Activated naive CD4-positive, alpha-beta T cell (primary cell): ENCODE measurements at places on chromosomes 12 and 14.

GRCh38 chr12:1791104-1791841 lies 29.1 kb upstream of the LRTM2 start:
- no peak for DNase-seq

DNA sequence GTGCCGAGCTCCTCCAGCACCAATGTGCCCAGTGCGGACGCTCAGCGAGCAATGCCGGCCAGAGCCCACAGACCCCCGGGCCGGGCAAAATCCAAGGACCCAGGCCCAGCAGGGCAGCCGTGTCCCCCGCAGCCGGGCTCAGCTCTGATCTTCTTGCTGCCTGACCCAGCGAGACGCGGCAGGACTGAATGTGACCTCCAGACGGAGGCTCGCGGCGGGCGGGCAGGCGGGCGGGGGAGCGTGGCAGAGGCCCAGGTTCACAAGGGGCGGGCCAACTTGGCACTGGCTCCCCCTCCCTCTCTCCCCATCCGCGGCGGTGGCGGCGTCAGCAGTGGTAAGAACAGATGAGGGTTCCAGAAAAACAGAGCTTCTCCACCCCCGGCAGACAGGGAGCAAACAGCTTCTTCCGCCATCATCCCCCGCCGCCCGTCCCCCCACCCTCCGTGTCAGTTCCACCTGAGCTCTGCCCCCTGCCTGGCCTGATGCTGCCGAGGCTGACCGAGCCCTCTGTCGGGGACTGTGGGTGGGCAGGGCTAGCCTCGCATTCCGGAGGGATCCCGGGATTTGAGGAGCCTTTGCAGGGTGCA lies 94.3 kb downstream of the RFLNA start:
- no peak for DNase-seq

- no peak for DNase-seq
Measured at GRCh38 chr12:9214534-9214933, 6.3 kb upstream of the PZP start.

DNA sequence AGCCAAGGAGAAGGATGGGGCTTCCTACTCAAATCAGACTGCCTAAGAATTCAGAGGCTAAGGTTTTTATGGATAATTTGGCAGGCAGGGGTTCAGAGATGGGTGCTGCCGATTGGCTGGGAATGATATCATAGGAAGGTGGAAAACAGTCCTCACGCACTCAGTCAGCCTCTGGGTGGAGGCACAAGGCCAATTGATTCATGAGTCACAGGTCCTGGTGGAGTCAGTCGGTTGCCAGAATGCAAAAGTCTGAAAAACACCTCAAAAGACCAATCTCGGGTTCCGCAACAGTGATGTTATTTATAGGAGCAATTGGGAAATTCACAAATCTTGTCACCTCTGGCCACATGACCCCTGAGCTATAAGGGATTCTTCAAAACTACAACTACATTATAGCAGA lies 105.5 kb downstream of the GXYLT1 start:
- no peak for DNase-seq
